ENCODE measurements at places on chromosomes 4 and X.

DNA sequence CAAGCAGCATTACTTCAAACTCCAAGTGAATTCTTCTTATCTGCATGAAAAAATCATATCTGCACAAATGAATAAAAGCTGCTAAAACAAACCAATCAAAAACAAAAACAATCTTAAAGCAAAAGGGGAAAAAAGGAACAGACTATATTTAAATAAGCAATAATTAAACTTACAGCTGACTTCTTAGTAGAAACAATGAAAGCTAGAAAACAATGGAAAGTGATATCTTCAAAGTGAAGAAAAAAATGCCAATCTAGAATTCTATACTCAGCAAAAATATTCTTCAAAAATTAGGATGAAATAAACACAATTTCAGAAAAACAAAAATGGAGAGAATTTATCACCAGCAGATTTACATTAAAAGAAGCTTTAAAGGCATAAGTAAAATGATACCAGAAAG is 20.0 kb downstream of the STBD1 start:
- no peak for DNase-seq

- no peak for DNase-seq
These were observed 132.0 kb downstream of the TBL1X start for GRCh38 chrX:9596837-9597236.

GRCh38 chr4:139728146-139728545 is 62.5 kb downstream of the MGST2 start:
- DNase-seq, result no peak

- DNase-seq, result no peak
These were observed 671.8 kb downstream of the PCDH7 start for GRCh38 chr4:31391976-31392375.

DNA sequence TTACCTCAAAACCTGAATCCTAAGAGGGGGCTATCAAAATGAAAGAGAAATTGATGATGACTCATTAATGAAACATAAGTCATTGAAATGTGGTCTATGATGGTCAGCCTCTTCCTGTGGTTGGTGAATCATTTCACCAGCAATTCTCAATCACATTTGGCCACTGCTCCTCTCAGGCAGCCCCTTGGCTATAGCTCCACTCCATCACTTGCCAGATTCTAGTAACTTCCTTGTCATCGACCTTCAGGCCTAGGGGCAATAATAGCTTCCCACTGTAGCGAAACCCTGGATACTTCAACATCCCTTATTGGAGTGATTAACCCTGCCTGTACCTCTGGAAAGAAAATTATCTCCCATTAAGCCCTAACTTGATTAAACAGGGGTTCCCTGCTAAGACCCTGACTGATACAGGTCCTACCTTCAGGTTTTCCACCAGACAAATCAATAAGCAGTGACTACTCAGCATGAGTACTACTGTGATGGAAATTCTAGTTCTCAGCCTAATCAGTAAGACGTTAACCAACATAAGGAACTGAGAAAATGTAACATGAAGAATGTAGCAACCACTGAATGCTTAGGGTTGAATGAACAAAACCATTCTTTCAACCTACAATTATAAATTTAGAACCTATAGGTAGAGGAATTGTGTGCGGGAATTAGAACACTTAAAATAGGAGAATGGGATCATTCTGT is 30.4 kb downstream of the ADH7 start:
- peak; percentile 68 for DNase-seq

DNA sequence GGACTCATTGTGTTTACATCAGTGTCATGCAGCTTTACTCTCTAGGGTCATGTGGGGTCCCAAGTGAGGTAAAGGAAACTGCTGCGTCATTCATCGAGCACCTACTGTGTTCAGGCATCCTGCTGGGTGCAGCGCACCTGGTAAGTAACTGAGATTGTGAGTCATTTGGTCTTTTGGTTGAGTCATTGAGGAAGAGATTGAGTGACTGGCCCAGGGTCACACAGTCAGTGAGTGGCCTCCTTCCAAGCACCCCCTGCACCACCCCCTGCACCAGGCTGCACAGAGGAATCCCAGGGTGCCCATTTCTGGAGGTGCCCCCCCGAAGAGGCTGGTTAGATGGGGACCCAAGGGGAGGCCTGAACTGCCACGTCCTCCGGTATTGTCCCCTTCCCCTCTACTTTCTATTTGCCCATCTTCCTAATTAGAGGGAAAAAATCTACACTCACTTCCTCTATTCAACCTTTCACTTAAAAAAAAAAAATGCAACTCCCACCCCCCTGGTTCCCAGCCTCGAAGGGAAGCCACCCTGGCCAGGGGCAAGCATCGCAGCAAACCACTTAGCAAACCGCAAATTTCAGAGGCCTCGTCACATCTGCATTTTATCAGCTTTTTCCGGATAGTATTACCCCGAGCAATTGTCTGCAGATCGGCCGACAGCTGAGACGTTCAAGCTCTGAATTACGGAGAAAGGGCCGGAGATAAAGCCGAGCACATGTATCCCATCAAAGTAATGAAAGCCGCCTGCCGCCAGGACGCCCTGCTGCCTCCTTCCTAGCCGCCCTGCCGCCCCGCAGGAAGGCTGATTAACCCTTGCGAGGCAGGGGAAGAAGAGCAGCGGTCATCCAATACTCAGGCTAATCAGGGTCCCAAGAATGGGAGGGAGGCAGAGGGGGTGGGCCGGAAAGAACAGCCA is 96.3 kb upstream of the MSX1 start:
- DNase-seq, result no peak

- DNase-seq, result no peak
These were observed 2189.6 kb downstream of the PCDH7 start for GRCh38 chr4:32909736-32910135.

DNA sequence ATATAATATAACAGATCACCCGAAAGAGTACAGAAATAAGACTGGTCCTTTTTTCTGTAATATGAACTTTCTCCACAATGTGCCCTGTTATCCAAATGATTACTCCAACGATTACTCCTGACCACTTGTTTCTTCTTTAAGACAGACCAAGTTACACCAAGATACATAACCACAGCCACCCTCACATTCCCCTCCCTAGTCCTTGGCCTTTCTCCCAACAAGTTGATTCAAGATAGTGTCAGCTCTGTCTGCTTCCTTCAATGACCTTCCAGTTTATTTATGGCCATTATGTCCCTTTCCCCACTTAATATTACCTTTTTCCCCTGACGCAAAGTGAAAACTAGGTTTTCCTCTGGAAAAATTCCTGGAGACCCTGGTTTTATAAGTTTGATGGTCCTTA is 397.2 kb downstream of the FAM47B start:
- DNase-seq, result no peak

GRCh38 chrX:63754136-63754859 is 30.7 kb downstream of the ARHGEF9 start:
- peak; percentile 8 for DNase-seq

- DNase-seq, result no peak
These were observed 27.8 kb downstream of the COPS4 start for GRCh38 chr4:83062739-83063138.

GRCh38 chr4:111813555-111814140 is 331.6 kb upstream of the FAM241A start:
- DNase-seq, result no peak

- no peak for DNase-seq
These were observed 515.0 kb upstream of the FAT1 start for GRCh38 chr4:187238646-187239045.

GRCh38 chrX:28582511-28582910 is 4.7 kb upstream of the IL1RAPL1 start:
- no peak for DNase-seq

GRCh38 chr4:16834814-16835213 is 63.6 kb downstream of the LDB2 start:
- no peak for DNase-seq

DNA sequence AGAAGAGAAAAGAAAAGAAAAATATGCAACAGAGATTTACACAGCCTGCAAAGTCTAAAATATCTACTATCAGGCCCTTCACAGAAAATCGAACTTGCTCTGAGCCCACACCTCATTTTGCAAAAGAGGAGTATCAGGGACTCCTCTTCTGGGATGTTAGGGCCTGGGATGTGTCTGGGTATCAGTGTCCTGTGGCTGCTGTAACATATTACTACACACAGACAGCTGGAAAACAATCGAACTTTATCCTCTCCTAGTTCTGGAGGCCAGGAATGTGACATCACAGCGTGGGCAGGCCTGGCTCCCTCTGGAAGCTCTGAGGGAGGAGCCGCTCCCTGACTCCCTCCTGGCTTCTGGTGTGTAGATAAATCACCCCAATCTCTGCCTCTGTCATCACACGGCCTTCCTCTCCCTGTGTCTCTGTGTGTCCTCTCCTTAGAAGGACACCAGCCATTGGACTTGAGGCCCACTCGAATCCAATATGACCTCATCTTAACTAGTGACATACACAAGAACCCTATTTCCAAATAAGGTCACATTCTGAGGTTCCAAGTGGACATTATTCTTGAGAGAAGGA is 52.9 kb downstream of the PPP2R2C start:
- DNase-seq, result no peak

DNA sequence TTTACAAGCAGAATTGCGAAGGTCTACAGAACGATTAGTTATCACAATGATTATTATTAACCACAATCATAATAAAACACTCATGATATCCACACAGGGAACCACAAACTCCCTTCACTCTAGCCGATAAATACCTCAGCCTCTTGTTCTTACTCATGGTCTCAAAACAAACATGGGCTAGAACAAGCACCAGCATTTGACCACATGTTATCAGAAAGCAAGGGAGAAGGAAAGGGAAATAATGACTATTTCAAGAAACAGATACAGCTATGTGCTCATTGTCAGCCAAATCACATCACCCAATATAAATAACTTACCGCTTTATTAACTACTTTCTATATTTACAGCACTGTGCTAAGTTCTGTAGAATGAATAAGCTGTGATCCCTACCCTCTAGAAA is 663.2 kb upstream of the HTR2C start:
- no peak for DNase-seq

DNA sequence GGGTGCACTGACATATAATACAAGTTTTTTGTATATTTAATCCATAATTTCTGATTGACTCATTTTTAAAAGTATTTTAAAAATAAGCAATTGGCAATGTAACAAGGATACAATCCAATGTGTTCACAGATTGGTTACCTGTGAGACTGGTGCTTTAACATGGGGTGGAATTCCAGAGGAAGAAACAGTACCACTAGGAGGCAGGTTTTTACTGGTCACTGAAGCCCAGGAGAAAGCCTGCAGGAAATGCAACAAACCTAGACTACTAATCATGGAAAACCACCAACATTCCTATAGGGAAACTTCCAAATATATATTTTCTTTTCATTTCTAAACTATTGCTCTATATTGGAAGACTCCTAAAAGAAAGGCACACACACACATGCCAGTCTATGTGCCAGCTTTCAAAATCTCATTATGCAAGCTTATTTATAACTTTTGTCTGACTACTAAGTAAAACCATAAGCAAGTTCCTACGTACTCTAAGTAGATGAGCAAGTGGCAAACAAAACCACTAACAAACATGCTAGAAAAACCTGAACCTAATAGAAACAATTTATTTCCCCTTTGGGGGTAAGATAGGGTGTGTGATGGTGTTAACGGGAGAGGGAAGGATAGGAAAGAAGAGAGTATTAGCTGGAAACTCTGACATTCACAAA is 19.2 kb downstream of the G3BP2 start:
- DNase-seq, result no peak

DNA sequence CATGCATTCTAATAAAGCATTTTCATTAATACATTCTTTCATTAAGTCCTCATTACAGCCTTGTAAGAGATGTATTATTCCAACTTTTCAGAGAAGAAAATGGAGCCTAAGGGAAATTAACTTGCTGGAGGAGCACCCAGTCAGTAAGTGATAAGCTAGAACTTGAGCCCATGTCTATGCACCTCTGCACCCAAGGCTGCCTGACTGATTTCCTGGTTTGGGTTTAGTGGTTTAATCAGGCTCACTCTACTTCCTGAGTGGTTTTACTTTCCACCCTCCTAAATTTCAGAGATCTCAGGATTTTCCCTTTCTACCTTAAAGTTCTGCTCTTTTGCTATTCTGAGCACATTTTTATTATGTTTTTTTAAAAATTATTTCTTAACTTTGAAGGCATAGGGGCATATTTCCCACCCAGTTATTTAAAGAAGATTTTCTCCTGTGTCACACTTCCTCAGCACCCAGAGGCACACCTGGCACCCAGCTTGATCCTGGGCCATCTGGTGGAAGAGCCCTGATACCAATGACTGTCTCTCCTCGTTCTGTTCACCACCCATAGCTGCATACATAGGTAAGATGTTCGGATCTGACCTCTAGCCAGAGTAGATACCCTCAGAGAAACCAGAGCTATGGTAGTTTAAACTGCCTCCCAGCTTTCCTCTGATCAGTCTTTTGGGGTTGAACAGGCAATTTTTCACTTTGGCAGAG is 10.4 kb downstream of the CORIN start:
- DNase-seq, result no peak

DNA sequence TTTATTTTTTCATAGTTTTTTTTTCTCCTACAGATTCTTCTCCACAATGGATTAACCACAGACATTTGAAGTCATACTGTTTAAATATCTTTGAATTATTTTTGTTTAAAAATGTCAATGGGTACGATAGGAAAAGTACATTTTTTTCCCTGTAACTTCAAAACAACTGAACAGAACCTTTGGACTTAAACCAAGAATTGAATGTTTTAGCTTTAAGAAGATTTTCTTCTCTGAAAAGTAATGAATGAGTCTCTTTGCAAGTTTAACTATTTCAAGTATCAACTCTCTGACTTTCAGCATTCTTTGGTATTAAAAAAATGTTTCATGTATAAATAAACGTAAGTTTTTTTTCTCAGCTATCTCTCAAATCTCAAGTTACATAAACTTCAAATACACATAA is 364.3 kb downstream of the FBXO8 start:
- DNase-seq, result no peak

DNA sequence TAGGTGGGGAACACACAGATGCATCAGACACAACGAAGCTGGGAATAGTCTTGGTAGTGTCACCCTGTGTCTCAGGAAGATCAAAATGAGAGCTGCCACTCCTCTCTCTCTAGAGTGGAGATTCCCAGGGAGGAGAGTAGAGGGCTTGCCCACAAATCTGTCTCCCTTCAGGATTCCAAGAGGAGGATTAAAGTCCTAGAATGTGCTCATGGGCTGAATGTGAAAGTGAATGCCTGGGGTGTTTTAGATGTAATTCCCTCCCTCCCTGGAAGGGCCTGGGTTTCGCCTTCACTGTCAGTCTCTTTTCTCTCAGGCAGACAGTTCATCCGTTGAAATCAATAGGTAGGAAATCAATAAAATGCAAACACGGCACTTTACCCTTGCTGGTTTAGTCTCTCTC is 282.6 kb upstream of the PPARGC1A start:
- DNase-seq, result no peak
